Kidney glomerular epithelial cell (primary cell): ENCODE measurements at places on chromosomes 1 and 21.

GRCh38 chr1:197924516-197925123 is 7.4 kb downstream of the LHX9 start:
- DNase-seq: peak; percentile 25

- no peak for DNase-seq
Measured at GRCh38 chr1:24472527-24473251, 29.9 kb upstream of the RCAN3 start.

DNA sequence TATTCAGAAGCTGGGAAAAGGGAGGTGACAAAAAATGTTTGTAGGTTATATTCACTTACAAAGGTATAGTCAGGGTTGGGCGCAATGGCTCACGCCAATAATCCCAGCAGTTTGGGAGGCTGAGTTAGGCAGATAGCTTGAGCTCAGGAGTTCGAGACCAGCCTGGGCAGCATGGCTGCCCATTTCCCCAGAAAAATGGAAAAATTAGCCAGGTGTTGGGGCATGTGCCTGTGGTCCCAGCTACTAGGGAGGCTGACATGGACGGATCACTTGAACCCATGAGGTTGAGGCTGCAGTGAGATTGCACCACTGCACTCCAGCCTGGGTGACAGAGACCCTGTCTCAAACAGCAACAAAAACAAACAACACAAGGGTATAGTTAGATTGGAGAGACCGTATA is 3.0 kb downstream of the TIMM17A start:
- DNase-seq: no peak

GRCh38 chr1:201311356-201312011 is 28.2 kb downstream of the PKP1 start:
- no peak for DNase-seq

GRCh38 chr1:234618737-234619049 is 8.7 kb upstream of the IRF2BP2 start:
- DNase-seq: peak; percentile 38

DNA sequence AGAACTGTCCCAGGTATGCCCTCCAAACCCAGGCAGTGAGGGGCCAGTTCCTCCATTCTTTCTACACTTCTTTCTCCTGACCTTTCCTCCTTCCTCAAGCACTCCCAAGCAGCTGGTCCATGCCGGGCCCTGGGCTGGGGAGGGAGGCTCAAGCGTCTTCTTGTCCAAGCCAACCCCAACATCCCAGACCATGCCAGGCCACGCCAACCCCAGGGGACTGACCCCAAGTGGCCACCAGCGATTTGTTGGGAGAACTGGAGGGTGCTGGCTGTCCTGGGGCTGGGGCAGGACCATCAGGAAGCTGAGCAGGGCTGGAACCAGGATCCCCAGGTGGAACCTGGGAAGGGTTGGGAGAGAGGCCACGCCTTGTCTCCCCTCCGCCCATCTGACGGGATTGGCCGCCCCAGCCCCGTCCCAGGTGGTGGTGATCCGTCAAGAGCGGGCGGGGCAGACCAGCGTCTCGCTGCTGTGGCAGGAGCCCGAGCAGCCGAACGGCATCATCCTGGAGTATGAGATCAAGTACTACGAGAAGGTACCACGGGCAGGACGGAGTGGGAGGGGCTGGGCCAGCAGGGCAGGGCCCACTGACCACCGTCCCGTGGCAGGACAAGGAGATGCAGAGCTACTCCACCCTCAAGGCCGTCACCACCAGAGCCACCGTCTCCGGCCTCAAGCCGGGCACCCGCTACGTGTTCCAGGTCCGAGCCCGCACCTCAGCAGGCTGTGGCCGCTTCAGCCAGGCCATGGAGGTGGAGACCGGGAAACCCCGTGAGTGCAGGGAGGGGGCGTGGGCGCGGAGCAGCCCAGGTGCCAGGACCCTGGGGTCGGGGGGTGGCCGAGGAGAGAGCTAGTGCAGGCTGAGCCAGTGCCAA is 29.9 kb downstream of the EPHA8 start:
- DNase-seq: no peak

DNA sequence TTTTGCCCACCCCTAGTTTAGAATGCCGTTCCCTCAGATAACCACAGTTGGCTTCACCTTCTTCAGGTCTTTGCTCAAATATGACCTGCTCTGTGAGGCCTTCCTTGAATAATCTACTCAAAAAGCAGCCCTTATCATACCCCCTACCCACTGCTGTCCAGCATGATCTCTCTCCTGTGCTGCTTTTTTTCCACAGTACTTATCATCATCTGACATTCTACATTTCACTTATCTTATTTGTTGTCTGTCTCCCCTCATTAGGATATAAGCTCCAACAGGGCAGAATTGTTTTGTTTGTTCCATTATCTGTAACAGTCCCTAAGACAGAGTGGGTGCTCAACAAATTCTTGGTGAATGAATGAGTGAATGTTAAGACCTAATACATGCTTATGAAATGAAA is 18.1 kb downstream of the USP24 start:
- DNase-seq: no peak

DNA sequence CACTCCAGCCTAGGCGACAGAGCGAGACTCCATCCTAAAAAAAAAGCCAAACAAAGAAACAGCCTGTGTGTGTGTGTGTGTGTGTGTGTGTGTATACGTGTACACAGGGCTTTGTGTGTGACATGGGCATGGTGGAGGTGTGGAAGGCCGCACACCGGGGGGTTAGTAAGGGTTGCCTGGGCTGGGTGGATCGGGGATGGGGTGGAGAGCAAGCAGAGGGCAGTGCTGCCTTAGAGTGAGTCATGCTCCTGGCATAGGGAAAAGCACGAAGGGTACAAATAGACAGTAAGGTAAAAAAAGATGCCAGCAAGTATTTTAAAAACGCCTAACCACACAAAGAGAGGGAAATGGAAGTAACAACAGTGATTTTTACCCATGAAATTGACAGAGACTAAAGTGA is 6.2 kb downstream of the PRMT2 start:
- no peak for DNase-seq

DNA sequence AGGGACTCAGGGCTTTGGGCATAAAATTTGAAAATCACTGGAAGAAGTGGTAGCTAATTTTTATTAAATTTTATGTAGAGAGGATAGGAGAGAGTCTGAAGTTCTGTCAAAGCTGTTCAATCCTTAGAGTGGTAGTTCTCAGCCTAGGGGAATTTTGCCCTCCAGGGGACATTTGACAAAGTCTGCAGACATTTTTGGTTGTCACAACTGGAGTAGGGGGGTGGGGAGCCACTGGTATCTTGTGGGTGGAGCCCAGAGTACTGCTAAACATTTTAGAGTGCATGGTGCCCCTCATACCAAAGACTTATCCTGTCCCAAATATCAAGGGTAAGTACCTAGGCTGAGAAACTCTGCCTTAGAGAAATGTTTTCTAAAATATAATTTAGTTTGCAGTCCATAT is 30.2 kb downstream of the RASAL2 start:
- no peak for DNase-seq

GRCh38 chr21:28592205-28592865 is 400.3 kb downstream of the LTN1 start:
- no peak for DNase-seq
